ENCODE measurements at places on chromosomes 7 and 10.

DNA sequence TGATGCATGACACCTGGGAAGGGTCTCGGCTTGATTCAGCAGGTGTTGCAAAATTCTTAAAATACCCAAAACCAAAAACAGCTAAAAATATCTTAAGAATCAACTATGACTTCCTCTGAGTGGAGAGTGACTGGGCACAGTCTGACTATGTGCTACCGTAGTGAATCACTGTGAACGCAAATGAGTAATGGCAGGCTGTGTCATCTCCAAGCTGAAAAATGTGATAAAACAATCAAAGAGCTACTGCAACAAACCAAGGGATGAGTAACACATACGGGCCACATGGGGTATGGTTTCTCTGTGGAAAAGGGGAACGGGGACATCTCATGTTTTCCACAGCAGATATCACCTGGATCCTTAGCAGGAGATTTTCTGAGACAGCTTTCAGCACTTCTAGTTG is 127.5 kb downstream of the ABCA13 start:
- no peak for DNase-seq

DNA sequence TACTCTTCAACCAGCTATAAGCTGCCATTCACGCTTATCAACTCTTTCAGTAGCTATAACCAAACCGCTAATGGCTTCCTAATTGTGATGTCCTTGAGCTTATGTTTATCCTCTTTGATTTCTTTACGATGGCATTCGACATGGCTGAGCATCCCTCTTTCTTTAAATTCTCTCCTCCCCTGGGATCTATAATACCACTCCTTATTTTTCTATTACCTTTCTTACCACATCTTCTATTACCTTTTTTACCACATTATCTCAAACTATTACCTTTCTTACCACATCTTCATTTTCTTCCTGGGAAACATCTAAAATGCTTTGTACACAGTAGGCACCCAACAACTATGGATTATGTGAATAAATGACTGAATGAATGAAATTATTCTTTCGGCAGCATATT is 13.1 kb downstream of the ZCWPW1 start:
- no peak for DNase-seq

GRCh38 chr10:71757399-71757922 is 15.9 kb downstream of the VSIR start:
- DNase-seq, result no peak

- DNase-seq, result no peak
These were observed 511.6 kb upstream of the IGFBP3 start for GRCh38 chr7:46432708-46433107.
